ENCODE measurements at places on chromosomes 4 and X. TPM values are rescaled to one million over a fixed set of nuclear protein-coding genes. Genes with fewer than 3 reads are reported as not detected.
A peak's percentile ranks its signal among the peaks of the same experiment; 100 is the strongest.

Gene TMEM156
- not detected for polyA plus RNA-seq

Gene ANK2
- 10.9 TPM for polyA plus RNA-seq

- DNase-seq, result no peak
These were observed 294.3 kb upstream of the TENM3 start for GRCh38 chr4:181948839-181949382.

Gene NUP54
- polyA plus RNA-seq, result 37.6 TPM

DNA sequence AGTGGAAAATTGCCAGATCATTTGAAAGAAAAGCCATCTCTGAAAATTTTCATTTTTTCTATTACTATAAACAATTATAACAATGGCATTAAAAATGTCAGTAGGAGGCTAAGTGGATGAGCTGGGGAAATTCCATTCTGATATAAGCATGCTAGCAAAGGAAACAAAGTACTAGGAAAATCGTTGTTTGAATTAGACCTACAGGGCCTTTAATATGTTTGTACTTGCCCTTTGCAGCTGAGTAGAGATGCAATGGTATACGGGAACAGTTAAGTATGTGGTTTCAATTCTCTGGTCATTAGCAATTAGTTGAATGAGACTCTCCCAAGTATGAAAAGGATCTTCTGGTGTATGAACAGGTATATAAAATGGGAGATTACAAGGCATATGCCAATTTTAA is 452.2 kb downstream of the PCDH11X start:
- no peak for DNase-seq

DNA sequence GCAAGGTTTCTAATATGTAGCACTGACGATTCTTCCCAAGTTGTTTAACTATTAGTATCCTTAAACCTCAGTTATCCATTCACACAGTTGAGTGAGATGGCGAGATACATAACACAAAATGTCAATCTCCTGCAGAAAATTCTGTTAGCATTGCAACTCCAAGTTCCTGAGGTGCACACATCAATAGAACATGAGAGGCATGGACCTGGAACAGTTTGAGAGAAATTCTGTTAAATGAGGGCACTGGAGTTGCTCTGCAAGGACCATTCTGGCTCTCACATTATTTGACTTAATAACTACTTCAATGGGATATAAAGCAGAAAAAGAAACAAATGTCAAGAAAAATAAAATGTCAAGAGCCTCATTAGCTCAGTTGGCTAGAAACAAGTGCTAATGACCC is 301.2 kb upstream of the DIAPH2 start:
- DNase-seq, result no peak

DNA sequence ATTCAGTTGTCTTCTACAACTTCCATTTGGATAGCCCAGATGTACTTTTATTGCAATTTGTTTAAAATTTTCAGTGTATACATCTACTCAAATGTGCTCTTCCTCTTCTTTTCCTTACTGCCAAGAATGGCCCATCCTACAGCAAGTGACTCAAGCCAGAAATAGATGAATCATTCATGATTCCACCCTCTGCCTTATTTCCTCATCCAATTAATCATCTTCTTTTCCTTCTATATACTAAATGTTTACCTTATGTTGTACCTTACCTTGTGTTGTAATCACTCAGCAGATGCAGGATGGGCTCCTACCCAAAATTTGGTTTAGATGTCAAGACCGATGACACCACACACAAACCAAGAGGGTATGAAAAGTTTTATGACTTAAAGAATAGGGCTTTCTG is 437.8 kb downstream of the GRXCR1 start:
- DNase-seq, result peak; percentile 85

Gene WDR17
- 0.29 TPM for polyA plus RNA-seq

- DNase-seq, result no peak
These were observed 20.2 kb downstream of the GLRA3 start for GRCh38 chr4:174808836-174809235.

- DNase-seq, result peak; percentile 54
These were observed 9.1 kb upstream of the XAGE2 start for GRCh38 chrX:52359614-52360232.

DNA sequence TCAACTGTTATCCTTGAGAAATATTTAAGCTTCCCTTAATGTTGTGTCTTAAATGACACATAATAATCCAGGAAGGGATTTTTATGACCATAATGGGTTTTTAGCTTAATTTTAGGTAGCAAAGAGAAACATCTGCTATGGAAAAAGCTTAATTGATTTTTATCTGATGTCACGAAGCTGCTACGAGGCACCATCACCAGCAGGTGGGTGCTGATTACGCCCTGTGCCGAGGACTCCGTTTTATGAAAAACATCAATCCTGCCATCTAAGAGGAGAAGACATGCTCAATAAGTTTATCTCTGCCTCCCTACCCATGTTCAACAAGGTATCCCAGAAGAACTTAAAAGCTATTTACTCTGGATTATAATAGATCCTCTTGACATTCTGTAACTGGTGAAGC is 280.6 kb upstream of the ZFP42 start:
- DNase-seq, result no peak

Gene NAA11
- polyA plus RNA-seq, result not detected

Gene RTL9
- 0.20 TPM for polyA plus RNA-seq

DNA sequence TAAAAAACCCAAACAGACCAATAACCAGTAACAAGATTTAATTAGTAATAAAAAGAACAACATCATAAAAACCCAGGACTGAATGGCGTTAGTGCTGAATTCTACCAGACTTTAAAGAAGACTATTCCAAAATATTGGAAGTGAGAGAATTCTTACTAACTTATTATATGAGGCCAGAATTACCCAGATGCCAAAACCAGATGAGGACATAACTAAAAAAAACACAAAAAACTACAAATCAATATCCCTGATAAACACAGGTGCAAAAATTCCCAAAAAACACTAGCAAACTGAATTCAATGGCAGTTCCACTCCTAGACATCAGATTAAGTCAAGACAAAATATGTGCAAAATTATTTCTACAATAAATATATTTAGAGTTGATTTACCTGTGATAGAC is 400.1 kb upstream of the PABPC4L start:
- no peak for DNase-seq

GRCh38 chrX:1676866-1677265 is 62.0 kb downstream of the ASMT start:
- DNase-seq, result no peak

GRCh38 chr4:134201216-134202161 is at the start of gene PABPC4L:
PABPC4L (minus strand) TSS chr4:134201789; CDS start chr4:134201019, 770 bp downstream.
- DNase-seq, result peak; percentile 38

DNA sequence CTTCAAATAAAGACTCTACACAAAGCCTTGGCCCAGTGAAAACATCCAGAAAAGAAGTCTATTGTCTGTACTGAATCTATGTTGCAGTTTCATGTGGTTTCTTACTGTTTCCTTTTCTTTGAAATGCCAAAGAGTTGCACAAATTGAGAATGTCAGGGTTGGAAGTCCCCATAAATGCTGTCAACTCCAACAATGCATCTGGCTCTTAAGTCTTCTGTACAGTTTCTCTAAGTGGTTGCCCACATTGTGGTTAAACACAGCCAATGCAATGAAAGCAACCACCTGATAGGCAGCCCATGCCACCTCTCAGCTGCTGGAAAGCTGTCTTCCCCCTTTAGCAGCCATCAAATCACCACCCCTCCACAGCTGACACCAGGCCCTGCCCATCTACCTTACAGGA is 67.2 kb upstream of the C1GALT1C1 start:
- DNase-seq, result no peak

Gene PCYT1B
- not detected for polyA plus RNA-seq

DNA sequence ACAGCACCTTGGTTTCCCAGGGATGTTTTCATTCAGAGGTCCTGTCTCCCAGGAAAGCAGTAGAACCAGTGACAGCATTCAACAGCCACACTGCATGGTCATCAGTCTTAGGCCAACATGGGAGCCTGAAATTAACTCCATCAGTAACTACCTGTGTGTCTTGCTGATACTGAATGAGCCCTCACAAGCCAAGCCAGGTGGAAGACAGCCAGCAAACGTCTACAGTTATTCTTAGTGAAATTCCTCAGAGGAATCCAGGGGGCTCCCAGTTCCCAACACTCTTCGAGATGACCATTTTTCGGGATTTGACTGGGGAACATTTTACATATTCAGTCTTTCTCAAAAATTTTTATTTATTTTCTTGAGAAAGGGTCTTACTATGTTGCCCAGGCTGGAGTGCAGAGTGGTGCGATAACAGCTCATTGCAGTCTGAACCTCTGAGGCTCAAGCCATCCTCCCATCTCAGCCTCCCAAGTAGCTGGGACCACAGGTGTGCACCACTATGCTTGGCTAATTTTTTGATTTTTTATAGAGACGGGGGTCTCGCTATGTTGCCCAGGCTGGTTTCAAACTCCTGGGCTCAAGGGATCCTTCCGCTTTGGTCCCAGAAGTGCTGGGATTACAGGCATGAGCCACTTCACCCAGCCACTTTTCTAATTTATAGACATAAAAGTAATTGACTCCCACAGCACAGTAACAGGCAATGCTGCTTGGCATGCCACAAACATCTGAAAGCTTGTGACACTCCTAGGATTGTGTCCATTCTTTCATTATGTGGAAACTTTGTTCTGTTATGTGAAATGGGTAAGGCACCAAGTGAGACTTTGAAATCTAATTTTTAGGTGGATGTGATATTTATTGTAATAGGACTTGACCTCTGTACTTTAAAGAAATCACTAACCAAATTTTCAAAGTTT is 116.9 kb downstream of the SOWAHB start:
- no peak for DNase-seq

GRCh38 chrX:110146521-110146920 is 143.6 kb downstream of the TMEM164 start:
- peak; percentile 47 for DNase-seq

Gene PDGFRA
- 109 TPM for polyA plus RNA-seq

Gene UGT8
- not detected for polyA plus RNA-seq

- no peak for DNase-seq
These were observed 193.1 kb downstream of the MID1 start for GRCh38 chrX:10427249-10427648.

Gene DRP2
- polyA plus RNA-seq, result 0.18 TPM

DNA sequence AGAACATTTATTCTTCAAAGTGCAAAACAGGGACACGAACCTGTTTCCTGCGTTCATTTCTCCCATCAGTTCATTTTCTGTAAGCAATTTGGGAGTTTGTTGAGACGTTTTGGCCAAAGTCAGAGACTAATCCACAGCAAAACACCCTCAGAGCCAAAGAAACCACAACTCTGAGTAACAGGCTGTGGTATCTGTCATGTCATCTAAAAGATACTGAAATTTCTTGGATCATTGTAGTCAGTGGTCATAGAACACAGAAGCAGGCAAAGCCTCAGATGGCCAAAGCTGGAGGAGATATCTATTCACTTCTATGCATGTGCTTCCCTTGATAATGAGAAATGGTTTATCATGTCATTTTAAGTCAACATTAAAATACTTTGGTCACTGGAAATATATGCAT is 485.6 kb upstream of the GALNT7 start:
- DNase-seq, result peak; percentile 48

DNA sequence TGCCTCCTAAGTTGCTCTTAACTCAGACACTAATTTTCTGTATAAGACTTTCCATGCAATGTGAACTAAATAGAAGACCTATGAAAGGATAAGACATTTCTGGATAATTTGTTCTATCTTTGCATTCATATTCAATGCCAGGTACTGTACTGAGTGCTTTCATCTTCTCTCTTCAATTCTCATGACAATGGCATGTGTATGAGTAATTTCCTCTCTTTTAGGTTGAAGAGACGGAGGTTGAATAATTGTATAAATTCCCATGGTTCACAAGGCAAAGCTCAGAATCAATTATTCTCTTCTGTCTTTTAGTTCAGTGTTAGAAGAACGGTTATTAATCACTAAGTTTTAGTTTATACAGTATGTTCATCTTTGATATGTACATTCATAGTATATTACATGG is 29.3 kb upstream of the CFAP299 start:
- DNase-seq, result peak; percentile 66

Gene GRIA3
- 46.0 TPM for polyA plus RNA-seq

GRCh38 chr4:80226094-80226493 is 28.8 kb downstream of the PRDM8 start:
- peak; percentile 71 for DNase-seq

DNA sequence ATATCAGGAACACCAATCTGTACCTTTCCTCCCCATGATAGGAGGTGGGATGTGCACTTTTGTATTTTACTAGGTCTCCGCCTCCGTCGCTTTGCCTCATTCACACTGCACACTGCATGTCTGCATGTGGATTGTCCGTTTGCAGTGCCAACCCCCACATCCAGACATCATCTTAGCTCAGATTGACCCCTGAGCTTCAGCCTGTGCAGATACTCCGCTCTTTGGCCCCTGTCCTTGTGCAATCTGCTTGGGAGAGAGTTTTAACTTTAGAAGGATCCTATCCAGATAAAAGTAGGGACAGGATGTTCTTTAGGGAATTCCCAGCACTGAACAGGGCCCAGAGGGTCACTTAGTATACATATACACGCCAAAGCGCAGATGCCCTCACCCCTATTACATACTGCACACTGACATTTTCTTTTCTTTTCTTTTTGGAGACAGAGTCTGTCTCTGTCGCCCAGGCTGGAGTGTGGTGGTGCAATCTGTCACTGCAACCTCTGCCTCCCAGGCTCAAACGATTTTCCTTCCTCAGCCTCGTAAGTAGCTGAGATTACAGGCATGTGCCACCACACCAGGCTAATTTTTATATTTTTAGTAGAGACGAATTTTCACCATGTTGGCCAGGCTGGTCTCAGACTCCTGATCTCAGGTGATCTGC is 43.3 kb upstream of the FBXW7 start:
- no peak for DNase-seq

GRCh38 chr4:78953769-78954666 is 14.8 kb upstream of the PAQR3 start:
- peak; percentile 30 for DNase-seq

Data from GM23248 (cell line).